ENCODE measurements at places on chromosomes 12 and 14.

- DNase-seq, result no peak
Observed at GRCh38 chr12:47316609-47317049, 236.9 kb upstream of the AMIGO2 start.

DNA sequence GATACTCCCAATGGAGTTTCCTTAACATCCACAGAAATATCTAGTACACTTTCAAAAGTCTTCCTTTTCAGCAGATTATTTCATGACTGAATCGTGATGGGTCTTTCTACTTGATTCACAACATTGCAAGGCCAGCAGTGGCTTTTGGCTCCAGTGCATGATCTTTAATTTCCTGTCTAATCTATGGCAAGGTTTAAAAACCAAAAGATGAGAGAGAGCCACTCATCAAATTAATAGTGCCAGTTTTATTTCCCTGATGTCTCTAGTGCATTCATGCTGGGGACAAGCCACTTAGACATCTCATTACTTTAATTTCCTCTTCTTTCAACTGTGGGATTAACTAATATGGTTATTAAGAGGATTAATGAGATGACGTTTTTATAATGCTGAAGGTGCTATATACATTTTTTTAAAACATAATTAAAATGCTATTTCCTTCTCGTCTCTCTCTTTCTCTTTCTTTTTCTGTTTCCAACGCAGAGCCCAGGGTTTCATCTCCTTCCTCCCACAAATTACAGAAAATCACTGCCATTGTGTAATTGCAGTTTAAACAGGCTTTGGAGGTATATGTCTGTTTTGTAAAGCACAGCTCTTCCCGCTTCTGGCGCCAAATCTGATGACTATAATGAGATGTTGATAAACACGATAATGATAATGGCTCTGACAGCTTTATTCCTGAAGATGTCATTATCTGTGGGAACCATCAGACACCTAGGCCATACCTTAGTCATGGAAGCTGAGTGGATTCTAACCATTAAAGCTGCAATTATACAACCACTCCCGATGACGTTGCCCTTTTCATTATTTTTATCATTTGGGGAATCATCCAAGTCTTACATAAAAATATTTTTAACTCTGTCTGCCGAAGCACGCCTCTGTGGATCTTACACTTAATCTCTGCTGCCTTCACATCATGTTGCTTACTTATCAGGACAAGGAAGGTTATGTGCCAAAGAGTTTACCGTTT is 103.1 kb upstream of the PPM1H start:
- no peak for DNase-seq

- DNase-seq, result no peak
Observed at GRCh38 chr14:28926122-28926521, 159.5 kb downstream of the FOXG1 start.

DNA sequence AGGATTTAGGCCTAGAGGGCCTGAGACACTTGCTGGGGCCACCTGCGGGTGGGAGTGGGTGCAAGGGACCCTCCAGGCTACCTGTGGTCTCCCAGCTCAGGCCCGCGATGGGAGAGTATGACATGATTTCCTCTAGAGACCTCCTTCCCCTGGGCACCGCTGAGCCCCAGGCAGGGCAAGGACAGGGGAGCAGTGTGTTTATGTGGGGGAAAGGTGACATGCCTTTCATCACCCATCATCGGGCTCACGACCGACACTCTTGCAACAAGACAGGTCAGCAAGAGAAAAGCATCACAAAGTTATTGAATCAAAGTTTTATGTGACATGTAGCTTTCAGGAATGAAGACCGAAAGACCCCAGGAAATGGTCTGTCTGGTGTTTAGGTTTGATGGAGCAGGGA is 19.9 kb downstream of the SH2B3 start:
- DNase-seq, result no peak

DNA sequence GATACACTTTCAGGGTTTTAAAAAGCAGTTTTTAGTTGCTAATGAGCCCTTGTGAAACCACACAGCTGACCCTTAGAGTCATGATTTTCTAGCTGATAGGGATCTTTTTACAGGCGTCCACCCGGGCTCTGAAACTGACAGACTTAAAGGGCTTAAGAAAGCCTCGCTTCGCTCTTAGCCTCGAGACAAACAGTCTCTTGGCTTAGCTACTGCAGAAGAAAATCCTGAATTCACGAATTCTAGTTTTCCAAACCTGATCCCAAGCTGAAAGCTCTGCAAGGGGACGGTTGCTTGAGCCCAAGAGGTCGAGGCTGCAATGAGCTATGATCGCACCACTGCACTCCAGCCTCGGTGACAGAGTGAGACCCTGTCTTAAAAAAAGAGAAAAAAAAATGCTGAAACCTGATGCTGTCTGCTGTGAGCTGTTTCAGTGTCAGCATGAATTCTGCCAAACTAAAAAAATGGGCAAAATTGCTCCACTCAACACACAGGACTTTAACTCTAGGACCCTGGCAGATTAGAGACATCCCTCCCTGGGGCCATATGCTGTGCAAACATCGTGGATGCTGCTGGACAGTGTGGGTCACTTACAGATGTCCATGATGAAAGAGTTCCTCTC is 3.1 kb upstream of the HPD start:
- no peak for DNase-seq

DNA sequence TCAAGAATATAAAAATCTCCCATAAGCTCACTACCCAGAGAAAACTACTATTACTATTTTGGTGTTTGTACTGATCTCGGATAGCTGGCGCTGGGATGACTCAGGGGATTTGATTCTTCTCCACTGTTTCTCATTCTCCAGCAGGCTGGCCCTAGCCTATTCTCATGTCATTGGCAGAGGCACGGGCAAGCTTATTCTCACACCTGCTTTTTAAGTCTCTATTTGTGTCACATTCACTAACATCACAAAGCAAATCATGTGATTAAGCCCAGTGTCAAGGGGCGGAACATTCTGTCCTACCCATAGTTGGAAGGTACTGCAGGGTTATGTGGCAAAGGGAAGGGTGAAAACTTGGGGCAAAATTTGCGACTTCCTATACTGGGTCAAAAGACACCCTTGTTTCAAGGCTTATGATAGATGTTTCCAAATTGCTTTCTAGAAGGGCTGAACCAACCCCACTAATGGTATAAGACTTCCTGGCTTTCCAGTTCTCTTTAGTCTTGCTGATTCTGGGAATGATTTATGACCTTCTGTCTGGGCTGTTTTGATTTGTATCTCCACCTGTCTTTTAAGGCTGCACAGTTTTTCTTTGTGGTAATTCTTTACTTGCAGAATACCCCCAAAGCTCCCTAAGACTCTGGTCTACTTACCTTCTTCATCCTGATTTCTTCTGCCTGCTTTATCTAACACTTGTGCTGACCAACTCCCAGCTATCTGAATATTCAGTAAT is 406.4 kb downstream of the NRXN3 start:
- no peak for DNase-seq

GRCh38 chr12:66032739-66033138 is 97.8 kb downstream of the LLPH start:
- DNase-seq, result no peak

DNA sequence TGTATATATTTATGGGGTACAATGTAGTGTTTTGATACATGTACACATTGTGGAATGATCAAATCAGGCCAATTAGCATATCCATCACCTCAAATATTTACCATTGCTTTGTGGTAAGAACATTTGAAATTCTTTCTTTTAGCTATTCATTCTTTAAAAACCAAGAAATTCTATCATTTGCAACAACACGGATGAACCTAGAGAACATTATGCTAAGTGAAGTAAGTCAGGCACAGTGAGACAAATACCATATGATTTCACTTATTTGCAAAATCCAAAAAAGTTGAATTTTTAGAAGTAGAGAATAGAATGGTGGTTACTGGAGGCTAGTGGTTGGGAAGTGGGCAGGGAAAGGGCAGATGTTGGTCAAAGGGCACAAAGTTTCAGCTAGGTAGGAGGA is 129.3 kb upstream of the PTPRQ start:
- DNase-seq, result no peak

DNA sequence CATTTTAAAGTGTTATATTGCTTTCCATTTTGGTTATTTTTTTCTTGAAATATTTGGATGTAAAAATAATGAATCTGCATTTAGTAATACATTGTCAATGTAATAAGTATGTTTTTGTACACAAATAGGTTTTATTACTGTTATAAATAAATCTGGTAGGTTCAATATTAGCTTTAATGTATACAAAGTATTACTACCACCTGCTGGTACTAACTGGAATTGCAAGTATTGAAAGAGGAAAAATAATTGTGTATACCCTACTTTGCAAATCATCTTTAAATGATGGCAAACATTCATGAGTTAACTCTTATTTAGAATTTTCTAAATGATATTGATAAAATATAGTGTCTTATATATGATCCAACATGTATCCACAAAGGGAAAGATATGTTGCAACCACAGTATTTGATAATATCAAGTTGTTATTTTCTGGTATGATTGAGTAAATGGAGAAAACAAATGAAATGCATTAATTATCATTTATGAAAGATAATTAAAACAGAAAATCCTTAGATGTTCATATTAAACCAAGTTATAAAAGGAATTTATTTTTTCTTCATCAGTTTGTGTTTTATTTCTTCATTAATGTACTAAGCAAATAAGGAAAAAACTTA is 3.2 kb downstream of the OR4K2 start:
- DNase-seq, result no peak

- DNase-seq, result no peak
Observed at GRCh38 chr12:132729541-132730320, 19.1 kb downstream of the PGAM5 start.

- DNase-seq, result no peak
Observed at GRCh38 chr12:28222081-28222700, 31.9 kb downstream of the CCDC91 start.

- no peak for DNase-seq
Observed at GRCh38 chr14:74401504-74402241, 24.3 kb downstream of the SYNDIG1L start.

- DNase-seq, result no peak
Observed at GRCh38 chr14:71597955-71598660, 334.1 kb upstream of the RGS6 start.

DNA sequence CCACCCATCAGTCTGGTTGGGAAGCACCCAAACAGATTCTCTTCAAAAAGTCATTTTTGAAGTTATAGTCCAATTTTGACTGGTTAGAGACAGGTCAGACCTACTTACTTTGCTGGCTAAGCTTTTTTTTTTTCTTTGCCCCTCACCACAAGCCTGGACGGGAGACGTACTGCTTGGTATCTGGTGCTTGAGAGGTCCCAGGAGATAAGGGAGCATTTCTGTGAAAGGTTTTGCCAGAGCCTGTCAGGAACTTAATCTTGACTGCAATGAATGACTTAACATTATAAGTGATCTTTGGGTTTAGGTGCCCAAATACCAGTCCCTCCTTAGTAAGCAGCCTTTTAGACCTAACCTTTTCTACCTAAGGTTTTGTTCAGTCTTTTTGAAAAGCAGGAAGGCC is 6.3 kb downstream of the MTHFD1 start:
- no peak for DNase-seq

GRCh38 chr12:91883811-91884210 is 261.8 kb downstream of the BTG1 start:
- DNase-seq, result no peak

DNA sequence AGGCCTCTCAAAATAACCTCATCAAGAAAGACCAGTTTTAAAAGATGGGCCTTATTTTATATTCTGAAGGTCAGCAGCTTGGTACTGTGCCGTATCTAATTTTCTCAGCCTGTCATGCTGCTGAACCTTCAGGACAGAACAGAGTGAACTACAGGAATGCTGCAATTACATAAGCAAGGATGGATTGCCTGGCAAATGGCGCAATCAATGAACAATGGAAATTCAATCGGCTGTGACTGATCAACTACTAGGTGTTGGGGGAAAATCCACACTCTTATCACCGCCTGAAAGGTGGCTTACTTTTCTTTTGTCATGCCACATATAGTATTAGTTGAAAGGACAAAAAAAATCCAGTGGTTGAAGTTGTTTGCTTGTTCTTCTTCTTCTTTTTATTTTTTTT is 8.5 kb downstream of the ACSS3 start:
- no peak for DNase-seq

DNA sequence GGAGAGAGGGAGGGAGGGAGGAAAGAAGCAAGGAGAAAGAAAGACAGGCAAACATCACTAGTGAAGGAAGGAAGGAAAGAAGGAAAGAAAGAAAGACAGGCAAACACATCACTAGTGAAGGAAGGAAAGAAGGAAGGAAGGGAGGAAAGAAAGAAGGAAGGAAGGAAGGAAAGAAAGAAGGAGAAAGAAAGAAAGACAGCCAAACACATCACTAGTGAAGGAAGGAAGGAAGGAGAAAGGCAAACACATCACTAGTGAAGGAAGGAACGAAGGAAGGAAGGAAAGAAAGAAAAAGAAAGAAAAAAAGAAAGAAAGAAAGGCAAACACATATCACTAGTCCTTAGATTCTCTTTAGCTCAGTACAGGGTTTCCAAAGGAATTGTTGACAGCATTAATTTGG is 5.3 kb downstream of the FZD10 start:
- DNase-seq, result no peak

GRCh38 chr12:103680591-103681141 is 93.6 kb downstream of the STAB2 start:
- DNase-seq, result no peak

- no peak for DNase-seq
Observed at GRCh38 chr12:15880721-15881120, 1.5 kb upstream of the STRAP start.

- no peak for DNase-seq
Observed at GRCh38 chr12:50107416-50108268, 3.8 kb downstream of the GPD1 start.

- peak; percentile 16 for DNase-seq
Observed at GRCh38 chr12:84910549-84911241, 1.9 kb downstream of the SLC6A15 start.

GRCh38 chr14:31692376-31692781 is 131.2 kb downstream of the NUBPL start:
- DNase-seq, result no peak

GRCh38 chr14:33401311-33401710 is 462.6 kb downstream of the NPAS3 start:
- DNase-seq, result no peak

GRCh38 chr14:90520326-90520725 is 123.5 kb downstream of the CALM1 start:
- no peak for DNase-seq

GRCh38 chr14:66600416-66600815 is 92.5 kb downstream of the GPHN start:
- DNase-seq, result no peak

DNA sequence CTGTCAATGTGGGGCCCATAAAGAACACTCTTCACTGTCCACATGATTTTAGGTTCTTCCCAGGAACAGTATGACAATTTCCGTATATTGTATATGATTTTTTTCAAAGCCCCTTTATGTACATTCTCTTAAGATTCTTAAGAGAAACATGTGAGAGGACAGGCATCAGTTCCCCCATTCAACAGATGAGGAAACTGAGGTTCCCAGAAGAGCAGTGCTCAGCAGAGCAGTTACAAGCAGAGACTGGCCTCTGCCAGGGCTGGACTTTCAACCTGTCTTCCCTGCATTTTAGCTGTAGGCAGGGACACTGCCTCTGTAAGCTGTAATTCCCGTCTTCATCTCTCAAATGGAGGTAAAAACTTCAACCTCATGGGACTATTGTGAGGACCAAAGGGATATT is 77.7 kb downstream of the RBM19 start:
- DNase-seq, result no peak

GRCh38 chr12:18456344-18456743 is 195.0 kb downstream of the PIK3C2G start:
- DNase-seq, result no peak

GRCh38 chr12:116821291-116821690 is 60.0 kb downstream of the HRK start:
- DNase-seq, result no peak
